ENCODE measurements at places on chromosomes 11 and 22.

DNA sequence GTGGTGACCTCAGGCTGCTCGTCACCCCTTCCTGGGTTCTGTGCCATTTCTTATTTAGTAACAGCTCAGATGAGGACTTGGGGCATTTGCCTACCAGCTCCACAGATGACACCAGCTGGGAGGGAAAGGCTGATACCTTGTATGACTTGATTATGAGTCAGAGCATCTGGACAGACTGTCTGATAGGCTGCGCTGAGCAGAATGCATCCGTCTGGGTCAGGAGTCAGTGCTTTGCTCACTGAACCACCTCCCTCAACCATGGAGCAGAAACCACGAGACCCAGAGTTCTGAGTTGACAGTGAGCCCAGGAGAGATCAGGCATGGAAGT, 6.8 kb downstream of the ST14 start:
- no peak for DNase-seq

GRCh38 chr11:41102471-41102870, 357.0 kb downstream of the LRRC4C start:
- no peak for DNase-seq

- DNase-seq = peak; percentile 76
Measured at GRCh38 chr11:46352063-46352841, 5.0 kb downstream of the DGKZ start.

- DNase-seq = peak; percentile 15
Measured at GRCh38 chr11:124669193-124669592, 4.3 kb downstream of the SIAE start.

GRCh38 chr11:75996523-75997442, 181.8 kb downstream of the UVRAG start:
- DNase-seq = no peak

GRCh38 chr11:129731316-129731715, 84.3 kb upstream of the TMEM45B start:
- DNase-seq = no peak

- no peak for DNase-seq
Measured at GRCh38 chr11:78224906-78225420, 36.2 kb downstream of the USP35 start.

GRCh38 chr11:73975479-73975757, 7.2 kb downstream of the UCP2 start:
- no peak for DNase-seq

GRCh38 chr11:118138839-118139420, 13.7 kb downstream of the SCN4B start:
- DNase-seq = no peak

GRCh38 chr11:104060820-104061219, 24.4 kb downstream of the DDI1 start:
- no peak for DNase-seq

- no peak for DNase-seq
Measured at GRCh38 chr11:108793138-108793537, 128.3 kb downstream of the DDX10 start.

DNA sequence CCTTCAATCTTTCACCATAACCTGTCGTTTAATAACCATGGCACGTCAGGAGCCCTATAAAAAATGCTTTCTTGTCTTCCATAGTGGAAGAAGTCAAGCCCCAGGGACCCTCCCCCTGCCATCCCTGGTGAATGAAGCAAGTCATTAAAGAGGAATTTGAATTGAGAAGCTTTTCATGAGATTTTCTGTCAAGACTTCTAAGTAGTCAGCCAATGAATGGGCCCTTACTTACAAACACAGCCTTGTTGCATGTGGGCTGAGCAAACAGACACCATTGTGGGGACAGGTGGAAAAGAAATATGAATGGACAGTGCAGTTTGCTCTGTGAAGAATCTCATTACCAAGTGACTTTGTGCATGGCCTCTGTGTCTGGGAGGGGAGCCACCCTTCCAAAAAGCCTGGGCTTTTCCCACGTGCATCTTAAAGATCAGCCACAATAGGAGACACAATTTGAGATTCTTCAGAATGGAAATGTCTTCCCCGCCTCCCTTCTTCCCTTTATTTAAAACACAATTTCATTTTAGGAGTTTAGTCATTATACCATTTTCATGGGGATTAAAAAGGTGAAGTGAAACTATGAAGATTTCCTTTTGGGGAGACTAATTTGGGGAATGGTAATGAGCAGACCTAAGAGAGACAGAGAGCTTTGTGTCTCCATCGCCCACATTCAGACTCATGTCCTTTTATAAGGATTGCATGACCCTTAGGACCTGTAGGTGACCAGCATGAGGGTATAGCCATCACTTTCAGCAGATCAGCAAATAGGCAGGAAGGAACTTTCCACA, 152.0 kb downstream of the LRRC4C start:
- DNase-seq = no peak

DNA sequence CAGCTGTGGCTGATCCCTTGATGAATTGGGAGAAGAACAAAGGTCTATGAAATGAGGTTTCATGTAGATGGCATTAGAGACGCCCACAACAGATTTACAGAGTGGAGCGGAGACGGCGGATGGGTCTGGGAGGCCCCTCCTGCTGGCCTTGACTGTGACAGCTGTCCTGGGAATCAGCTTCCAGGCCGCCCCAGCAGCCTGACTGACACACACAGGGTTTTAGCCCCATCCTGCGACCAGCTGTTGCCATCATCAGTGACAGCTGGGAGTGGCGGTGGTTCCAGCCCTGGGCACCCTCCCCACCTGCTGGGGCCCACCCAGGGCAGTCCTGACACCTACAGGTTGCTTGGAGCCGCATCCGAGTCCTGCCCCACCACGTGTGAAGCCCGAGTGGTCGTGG, 64.0 kb upstream of the PPP6R3 start:
- DNase-seq = no peak

GRCh38 chr22:46936378-46936903, 174.0 kb downstream of the TBC1D22A start:
- DNase-seq = no peak

- DNase-seq = no peak
Measured at GRCh38 chr11:30260813-30261212, 30.0 kb downstream of the FSHB start.

GRCh38 chr11:104830080-104830479, 68.2 kb downstream of the CASP12 start:
- no peak for DNase-seq

DNA sequence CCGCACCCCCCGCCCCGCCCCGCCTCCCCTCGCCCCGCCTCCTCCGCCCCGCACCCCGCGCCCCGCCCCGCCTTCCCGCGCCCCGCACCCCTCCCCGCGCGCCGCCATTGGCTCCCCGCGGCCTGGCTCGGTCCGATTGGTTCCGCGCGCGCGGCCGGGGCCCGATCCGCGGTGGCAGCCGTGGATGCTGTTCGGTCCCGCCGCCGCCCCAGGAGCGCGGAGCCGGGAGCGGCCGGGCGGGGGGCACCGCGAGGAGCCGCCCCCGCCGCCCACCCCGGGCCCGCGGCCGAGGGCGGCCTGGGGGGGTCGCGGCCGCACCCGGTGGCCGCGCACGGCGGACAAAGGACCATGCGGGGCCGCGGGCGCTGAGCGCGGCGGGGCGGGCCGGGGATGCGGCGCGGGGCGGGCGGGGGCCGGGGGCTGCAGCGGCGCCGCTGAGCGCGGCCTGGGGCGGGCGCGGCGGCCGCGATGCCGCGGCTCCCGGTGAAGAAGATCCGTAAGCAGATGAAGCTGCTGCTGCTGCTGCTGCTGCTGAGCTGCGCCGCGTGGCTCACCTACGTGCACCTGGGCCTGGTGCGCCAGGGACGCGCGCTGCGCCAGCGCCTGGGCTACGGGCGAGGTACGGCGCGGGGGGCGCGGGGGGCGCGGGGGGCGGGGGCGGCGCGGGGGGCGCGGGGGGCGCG, at the start of gene B4GALNT4:
TSS of gene B4GALNT4 (plus strand) at position 164 of the 683 bp plus-strand sequence. CDS start at position 469, 305 bp downstream.
- DNase-seq = peak; percentile 37

DNA sequence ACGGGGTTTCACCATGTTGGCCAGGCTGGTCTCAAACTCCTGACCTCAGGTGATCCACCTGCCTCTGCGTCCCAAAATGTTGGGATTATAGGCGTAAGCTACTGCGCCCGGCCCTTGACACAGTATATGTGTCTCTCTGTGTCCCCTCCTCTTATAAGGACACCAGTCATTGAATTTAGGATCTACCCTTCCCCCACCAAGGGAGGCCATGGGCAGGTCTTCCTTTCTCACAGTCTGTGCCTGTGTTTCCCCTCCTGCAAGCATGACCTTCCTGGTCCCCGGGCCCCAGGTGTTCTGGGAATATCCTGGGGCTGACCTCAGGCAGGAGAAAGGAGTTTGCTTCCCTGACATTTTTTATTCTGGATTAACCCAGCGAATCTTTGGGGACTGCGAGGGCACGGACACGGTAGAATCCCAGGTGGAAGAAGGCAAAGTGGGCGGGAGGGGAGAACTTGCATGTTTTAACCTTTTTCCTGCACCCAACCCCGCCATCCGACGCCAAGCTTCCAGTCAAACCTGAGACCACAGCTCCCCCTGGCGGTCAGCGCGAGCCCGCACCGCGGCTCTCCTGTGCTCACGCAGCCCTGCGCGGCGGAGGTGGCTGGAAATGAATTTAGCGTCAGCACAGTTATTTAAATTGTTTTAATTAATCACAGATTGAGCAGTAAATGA, 42.1 kb upstream of the ISX start:
- DNase-seq = peak; percentile 22

- no peak for DNase-seq
Measured at GRCh38 chr11:65077451-65077850, 6.4 kb downstream of the CDCA5 start.

DNA sequence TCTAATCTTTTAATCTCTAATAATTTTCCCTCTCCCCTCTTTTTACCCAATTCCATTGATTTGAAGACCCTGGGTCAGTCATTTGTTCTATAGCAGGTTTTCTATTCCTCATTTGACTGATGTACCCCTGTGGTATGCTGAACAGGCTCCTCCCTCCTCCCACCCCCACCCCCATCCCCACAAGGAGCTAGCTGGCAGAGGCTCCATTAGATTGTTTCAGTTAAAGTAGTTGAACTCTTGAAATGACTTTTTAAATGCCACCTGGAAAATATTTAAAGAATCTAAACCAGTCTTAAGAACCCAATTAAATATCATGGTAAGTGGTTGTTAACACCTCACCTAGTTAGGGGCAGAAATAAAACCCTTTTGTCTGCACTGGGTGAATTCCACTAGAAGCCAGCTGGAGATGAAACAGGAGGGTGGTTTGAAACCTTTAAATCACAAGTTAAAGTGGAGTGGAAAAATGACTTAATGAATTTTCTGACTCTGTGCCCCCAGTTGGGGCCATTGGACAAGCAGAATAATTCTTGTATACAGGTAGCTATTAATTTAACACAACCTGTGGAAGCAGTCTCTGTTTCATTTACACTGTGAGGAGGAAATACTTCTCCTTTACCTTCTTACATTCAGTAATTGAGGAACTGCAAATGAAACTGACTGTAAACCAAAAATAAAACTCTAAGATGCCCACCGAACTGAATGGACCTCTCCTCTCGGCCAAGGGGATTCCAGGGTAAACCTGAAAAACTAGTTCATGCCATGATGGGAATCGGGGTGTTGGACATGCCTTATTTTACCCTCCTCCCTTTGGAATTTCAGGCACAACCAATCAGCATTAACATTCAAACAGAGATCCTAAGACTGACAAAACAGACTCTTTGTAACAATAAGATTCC, 30.7 kb downstream of the PRR5L start:
- no peak for DNase-seq

DNA sequence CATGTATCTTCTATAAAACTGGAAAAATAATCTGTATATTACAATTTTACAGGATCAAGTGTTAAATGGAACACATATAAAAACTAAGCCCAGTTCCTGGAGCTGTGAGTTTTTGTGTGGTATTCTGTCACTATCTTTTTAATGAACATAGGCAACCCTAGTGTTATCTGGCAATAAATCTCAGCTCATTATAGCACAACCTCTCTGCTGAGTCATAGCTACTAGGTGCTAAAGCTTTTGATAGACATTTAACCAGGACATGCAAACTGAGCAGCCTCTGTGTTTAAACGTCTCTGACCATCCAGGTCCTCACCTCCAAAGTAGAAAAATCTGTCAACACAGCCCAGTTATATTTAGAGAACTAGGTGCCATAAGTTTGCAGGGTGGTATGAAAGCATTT, 91.0 kb upstream of the CARD18 start:
- DNase-seq = no peak

- no peak for DNase-seq
Measured at GRCh38 chr11:18703001-18703763, 4.6 kb downstream of the TMEM86A start.

- DNase-seq = no peak
Measured at GRCh38 chr22:29147331-29147899, 58.3 kb upstream of the EMID1 start.

GRCh38 chr11:103067118-103067517, 24.8 kb downstream of the DCUN1D5 start:
- DNase-seq = no peak

- no peak for DNase-seq
Measured at GRCh38 chr11:70574725-70575347, 176.5 kb downstream of the CTTN start.

GRCh38 chr11:111718436-111718835, 47.8 kb downstream of the PPP2R1B start:
- no peak for DNase-seq

GRCh38 chr11:130156108-130157022, 3.2 kb upstream of the ST14 start:
- no peak for DNase-seq

- DNase-seq = no peak
Measured at GRCh38 chr11:15119826-15120225, 5.1 kb downstream of the INSC start.

- DNase-seq = no peak
Measured at GRCh38 chr11:19811380-19811779, 98.7 kb downstream of the NAV2 start.
